ENCODE measurements at places on chromosomes 4 and X.

DNA sequence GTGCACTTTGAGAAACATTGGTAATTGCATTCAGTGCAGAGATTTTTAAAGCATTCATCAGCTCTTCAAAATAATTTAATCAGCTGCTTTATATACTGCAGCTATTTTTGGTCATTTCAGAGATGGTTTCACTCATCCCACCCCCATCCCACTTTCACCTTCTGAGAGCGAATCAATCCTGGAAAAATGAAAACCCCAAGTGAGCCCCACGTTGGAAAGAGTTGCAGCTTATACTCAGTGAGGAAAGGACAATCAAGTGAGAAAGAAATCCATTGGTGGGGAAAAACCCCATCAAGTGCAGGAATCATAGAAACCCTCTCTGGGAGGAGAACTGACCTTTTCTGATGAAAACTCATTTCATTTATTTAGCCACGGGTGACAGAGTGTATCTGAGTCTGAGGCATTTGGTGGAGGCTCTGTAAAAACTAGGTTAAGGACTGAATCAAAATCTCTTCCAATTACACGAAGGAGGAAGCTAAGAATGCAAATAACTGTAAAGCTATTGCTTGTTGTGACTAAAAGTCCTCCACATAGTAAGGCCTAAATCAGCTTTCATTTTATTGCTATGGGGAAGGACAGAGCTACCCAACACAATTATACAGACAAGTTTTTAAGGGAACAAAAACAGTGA is 240.4 kb upstream of the PGRMC2 start:
- DNase-seq = no peak

GRCh38 chr4:130712038-130712437 is 1616.1 kb downstream of the C4orf33 start:
- DNase-seq = no peak

DNA sequence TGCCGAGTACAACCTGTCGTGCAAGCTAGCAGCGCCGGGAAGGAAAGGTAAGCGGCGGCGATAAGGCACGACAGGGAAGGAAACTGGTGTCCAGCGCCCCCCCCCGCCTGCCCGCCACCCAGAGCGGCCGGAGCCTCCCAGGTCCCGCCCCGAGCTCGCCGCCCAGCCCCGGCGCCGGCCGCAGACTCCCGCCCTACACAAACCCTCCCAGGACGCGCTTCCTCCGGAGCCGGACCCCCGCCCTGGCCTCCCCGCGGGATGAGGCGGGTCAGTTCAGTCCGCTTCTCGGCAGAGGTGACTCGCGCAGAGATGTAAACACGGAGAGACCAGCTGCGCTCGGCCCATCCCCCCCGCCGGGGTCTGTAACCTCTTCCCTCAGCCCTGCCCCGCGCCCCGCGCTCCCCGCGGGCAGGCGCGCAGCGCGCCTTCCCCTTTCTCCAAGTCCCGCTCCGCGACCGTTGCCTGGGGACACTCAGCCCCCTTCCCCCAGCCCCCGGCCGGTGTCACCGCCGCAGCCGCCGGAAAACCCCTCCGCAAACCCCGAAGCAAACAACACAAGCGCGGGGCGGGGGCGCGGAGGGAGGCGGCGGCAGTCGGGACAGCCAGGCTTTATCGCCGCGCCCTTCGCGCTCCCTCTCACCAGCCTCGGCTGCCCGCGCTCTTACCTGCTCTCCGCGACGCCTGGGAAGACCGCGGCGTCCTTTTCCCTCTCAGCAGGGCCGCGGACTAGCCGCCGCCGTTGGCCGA is 543 bp downstream of the ELF2 start:
- DNase-seq = no peak

GRCh38 chr4:1478766-1479355 is 72.6 kb upstream of the NKX1-1 start:
- no peak for DNase-seq

DNA sequence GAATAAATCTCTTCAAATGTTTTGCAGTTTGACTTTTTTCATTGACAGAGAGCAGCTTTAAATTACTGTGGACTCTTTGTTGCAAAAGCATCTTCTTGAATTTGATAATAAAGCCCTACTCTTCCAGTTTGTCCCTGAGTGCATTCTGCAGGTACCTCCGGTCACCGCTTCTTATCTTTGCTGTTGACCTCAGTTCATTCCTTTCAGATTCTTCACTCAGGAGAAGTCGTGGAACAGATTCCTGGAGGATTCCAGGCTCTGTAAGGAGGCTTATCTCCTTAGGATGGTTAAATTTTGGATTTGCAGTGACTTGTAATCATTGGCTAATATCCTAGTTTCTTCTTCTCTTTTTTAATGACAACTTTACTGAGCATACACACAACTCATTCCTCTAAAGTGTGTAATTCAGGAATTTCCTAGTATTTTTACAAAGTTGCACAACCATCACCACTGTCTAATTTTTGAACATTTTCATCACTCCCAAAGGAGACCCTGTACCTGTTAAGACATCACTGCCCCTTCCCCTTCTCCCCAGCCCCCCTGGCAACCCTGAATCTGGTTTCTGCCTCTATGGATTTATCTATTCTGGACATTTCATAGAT is 22.0 kb downstream of the TBL1X start:
- DNase-seq = no peak

DNA sequence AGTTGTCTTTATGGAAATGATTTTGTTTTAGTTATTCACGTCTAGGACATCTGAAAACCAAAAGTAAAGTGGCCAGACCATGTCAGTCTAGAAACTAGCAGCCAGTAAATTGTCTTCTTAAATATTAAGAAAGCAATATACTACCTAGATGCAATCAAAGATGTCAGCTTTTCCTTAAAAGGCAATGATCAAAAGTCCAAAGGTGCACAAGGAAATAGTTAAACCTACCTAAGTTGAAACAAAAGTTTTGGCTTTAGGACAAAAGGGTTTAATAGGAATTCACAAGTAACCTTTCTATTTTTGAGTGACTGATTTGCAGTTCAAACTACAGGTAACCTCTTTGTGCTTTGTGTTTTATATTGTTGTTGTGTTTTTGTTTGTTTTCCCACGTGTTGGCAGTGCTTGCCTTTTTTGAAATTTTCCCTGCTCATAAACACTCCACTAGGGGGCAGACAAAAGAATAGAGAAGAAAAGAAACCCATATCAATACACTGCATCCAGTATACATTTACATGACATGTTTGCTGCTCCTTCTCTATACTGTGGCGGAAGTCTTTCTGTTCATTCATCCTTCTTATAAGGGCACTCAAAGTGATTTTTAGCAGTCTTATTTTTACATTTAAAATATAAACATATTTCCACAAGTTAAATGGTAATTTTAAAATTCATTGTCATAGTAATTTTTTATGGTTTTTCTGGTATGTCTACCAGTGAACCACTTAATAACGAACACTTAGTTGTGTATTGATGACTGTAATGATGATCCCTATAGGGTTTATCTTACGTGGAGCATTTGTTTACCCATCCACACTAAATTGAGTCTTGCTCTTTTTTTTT is 62.7 kb downstream of the GAB1 start:
- no peak for DNase-seq

DNA sequence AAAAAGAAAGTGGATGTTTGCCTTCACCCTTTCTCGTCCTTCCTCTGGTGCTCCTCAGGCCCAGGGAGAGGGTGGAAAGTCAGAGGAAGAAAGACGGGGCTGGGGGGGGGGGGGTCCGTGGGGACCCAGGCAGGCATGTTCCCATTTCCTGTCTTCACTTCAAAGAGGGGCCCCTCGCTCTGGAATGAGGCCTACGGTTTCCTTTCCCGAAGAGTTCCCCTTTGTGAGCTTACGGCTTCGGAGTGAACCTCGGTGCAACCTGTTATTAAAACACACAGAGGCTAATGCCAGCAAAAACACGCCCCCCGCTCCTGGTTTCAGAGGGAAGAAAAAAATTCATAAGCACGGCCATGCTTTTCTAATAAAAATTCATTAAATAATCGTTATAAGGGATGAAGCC is 40.1 kb downstream of the SHOX start:
- DNase-seq = no peak

GRCh38 chr4:152679414-152680281 is at the start of gene TMEM154:
Gene TMEM154 (minus strand): TSS chr4:152679997. CDS start chr4:152679933, 64 bp downstream.
- DNase-seq = peak; percentile 21

GRCh38 chr4:16991450-16991849 is 93.0 kb upstream of the LDB2 start:
- no peak for DNase-seq

DNA sequence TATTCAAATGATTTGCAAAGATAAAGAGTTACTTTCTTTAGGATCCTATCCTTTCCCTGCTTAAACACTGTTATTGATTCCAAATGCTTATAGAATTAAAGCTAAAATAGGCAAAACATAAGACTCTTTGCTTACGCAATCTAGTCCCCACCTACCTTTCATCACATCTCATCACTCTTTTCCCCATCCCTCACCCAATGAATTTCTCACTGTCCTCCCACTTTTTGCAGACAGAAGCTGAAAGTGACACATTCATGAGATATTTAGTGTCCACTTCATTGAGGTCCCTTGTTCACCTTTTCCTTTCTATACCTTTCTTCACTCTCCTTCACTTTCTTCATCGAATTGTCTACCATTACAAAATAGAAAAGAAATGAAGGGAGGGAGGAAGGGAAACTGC is 424 bp downstream of the SATL1 start:
- no peak for DNase-seq

- DNase-seq = no peak
These were observed 111.2 kb upstream of the ZNF827 start for GRCh38 chr4:146049802-146050201.

DNA sequence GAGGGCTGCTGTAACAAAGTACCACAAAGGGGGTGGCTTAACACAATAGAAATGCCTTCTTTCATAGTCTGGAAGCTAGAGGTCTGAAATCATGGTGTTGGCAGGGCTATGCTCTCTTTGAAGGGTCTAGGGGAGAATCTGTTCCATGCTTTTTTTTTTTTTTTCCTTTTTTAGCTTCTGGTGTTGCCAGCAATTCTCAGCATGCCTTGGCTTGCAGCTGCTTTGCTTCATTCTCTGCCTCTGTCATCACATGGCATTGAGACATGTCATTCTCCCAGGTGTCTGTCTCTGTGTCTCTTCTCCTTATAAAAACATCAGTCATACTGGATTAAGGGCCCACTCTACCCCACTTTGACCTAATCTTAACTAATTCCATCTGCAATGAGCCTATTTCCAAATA is 78.6 kb upstream of the BOD1L1 start:
- DNase-seq = no peak

DNA sequence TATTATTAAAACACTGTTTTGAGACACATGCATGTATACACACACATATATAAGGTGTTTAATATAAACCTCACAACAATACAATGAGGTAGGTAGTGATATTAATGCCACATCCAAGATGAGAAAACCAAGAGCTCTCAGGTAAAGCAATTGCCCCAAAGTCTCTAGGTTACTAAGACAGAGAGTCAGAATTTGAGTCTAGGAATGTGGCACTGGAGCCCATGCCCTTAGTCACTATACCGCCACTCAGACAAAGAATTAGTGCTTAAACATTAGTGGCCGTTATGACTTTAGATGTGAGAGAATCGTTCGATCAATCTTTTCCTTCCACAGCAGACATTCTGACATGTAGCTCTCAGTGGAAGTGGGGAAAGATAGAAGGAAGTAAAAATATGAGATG is 108.2 kb upstream of the ACSL4 start:
- no peak for DNase-seq

DNA sequence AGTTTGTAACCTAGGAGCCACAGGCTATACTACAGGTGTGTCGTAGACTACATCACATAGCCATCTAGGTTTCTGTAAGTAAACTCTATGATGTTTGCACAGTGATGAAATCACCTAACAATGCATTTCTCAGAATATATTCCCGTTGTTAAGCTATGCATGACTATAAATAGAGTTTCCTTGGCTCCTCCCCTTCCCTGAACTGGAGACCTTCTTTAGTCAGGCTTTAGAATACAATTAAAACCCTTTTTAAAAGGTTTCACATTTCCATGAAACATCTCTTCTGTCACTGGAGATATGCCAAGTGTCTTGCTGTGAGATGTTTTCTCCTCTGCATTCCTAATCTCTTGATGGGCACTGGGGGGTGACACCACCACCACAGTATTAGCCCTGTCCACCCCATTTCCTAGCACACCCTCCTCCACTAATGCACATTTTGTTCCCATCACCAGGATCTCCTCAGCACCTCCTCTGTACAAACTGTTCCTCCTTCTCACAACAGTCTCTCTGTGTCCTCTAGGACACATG is 334.6 kb upstream of the CPEB2 start:
- no peak for DNase-seq

DNA sequence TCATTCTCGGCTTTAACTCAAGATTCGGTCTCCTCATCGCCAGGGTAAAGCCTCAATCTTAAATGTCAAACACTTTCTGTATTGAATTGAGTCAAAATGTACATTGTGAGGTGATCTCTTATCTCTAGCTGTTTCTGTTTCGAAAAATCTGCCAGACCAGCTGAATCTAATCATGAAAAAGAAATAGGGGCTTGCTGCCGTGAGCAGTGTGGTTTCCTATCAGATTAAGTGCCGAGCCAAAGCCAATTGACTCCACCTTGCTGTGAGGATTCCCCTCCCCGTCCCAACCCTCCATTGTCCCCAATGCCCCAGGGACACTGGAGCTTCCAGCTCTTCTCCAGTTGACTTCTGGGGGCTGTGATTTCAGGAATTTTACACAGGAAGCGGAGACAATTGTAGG is 12.5 kb upstream of the CRLF2 start:
- DNase-seq = no peak

DNA sequence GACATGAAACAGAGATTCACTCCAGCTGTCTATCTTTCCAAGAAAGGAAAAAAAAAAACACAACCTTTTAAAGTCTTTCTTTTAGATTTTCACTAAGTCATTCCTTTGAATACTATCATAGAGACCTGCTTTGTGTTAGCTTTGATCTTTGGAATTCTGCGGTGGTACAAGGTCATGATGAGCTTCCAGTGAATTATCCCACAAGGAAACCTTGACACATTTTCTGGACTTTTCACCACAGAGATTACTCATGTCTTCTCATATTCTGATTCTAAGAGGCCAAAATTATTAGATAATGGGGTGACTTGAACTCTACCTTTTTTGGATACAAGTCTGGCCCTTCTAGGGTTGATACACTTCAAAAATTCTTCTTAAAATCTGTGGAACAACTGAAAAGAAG is 201.6 kb downstream of the PACRGL start:
- no peak for DNase-seq

GRCh38 chr4:14596904-14597303 is 405.4 kb upstream of the CPEB2 start:
- no peak for DNase-seq

DNA sequence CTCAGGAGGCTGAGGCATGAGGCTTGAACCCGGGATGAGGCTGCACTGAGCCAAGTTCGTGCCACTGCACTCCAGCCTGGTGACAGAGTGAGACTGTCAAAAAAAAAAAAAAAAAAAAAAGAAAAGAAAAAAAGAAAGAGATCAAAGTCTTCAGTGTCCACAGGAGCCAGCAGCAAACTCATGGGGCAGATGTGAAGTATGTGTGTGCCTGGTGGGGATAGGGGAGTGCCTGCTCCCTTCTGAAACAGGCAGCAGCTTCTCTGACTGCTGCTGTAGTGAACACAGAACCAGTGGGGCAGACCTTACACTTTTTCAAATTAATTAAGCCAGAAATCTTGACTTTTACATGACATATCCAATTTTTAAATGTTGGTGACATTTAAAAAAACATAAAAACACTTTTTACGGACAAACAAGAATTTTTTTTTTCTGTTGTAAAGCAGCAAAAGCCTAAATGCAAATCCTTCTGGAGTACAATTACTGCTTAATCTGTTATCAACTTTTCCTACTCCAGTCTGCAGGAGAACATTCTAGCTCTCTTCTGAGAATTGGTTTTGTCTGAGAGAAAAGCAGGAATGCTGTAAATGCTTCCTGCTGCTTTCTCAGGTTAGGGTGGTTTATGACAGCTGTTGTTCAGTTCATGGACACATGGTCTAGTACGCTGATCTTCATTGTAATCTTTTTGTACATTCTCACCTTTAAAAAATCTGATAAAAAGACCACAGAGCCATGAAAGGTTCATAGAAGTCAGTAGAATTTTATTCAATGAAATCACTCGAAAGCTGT is 311.1 kb downstream of the CAMK2D start:
- DNase-seq = no peak

Measured in AG04450 (cell line).